ENCODE measurements at places on chromosomes 2 and 18.

GRCh38 chr2:217705461-217705860, 297.3 kb downstream of the TNS1 start:
- no peak for DNase-seq

DNA sequence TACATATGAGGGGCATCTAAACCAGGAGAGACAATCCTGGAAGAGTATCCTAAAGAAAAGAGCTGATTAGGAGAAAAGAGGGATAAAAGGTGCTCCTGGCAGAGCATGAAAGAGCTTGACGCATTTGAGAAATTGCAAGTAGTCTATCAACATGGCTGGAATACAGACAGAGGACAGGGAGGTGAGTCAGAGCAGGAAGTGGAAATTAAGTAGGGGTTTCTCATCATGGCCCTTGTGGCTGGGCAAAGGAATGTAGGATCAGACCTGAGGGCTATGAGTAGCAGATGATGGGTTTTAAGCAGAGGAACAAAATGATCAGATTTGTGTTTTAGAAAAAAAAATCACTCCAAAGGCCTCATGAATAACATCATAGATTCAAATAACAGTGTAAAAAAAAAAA, 49.2 kb upstream of the UGP2 start:
- DNase-seq, result no peak

DNA sequence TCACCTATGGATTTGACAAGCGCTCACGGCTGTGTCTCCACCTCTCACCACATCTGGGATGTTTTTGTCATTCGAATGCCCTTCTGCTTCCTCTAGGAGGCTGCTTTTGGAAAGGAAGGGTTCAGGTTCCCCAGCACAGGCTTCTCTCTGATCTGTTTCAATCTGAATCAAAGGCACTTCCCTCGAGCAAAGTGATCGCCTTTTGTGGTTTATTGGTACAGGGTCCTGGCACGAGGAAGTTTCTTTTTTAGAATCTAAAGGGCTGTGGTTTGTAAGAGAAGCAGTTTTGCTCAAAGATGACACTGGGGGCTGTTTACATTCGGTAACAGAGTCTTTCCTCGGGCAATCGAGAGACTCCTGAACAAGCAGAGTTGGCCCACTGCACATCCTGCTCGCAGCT, 145.0 kb downstream of the DAW1 start:
- DNase-seq, result no peak

GRCh38 chr2:30224151-30224550, 7.2 kb upstream of the LBH start:
- no peak for DNase-seq

GRCh38 chr18:38023871-38024270, 458.3 kb upstream of the CELF4 start:
- no peak for DNase-seq

GRCh38 chr2:124325667-124326440, 300.8 kb downstream of the CNTNAP5 start:
- no peak for DNase-seq

DNA sequence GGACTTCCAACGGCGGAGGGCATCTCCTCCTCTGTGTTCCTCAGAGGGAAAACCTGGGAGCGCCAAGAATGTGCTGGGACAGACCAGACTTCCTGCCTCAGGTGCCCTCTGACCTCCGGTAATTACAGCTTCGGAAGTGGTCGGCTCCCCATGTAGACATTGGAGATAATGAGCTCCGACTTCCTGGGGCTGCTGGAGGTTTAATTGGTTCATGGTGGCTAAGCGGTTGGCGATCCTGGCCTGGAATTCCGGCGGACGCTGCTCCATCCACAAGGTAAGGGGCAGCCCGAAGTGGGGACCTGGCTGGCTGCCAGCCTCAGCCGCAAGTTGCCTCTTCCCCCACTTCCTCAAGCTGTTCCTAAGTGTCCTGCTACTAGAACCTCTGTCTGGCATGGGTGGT, 83.2 kb upstream of the EPC2 start:
- no peak for DNase-seq

DNA sequence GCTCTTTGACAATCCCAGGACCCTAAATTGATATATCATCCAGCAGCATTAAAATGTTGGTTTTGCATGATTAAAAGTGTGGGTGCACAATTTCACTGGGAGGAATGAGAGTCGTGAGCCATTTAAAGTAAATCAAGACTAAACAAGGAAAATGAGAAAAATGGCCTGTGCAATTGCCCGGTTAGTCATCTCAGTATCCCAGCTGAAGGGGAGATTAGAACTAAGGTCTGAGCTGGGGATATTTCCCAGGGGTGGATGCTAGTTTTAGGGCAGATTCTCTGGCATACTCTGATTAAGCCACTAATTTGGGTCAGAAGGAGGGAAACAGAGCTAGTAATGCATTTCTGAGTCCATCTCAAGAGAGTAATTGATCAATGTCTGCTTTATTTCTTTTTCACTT, 177.2 kb downstream of the EN1 start:
- DNase-seq, result no peak

DNA sequence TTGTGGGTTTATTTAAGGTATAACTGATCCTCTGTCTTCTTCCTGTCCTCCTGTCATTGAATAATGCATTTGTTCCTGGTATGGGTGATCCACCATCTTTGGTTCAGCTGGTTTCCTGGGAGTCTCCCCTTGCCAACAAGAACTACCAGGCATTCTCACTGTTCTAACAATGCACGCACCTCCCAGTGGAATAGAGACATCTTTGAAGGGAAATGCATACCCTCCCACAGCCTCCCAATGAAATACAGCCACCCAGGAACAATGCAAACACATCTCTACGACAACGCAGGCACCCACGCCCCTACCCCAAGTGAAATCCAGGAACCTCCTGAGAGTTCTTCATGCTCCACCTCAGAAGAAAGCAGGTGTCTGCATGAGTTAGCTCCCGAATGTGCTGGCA, 318.0 kb downstream of the SOX11 start:
- DNase-seq, result no peak

DNA sequence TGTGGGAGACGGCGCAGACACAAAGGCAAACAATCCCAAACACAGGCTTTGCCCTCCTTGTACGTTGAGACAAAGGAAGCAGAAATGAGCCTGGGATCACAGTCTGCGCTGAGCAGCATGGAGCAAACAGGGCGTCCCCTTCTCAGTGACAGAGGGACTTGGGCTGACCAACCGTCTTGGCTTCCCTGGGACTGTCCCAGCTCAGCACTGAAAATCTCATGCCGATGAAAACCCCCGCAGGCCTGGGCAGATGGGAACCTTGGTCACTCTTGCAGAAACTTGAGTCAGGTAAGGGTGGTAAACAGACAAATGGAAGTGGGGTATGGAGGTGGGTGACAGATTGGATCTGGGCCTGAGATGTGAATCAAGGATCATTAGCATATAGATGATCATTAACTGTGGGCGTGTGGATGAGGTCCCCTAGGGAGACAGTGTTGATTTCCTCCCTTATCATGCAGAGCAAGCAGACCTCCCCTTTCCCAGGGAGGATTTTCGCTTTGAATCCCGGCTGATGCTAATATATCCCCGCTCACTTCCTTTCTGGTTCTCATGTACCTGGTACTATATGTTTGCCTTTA, 19.1 kb upstream of the SH3BP4 start:
- DNase-seq, result no peak

- DNase-seq, result no peak
Measured at GRCh38 chr2:85961053-85961452, 72.3 kb upstream of the ST3GAL5 start.

DNA sequence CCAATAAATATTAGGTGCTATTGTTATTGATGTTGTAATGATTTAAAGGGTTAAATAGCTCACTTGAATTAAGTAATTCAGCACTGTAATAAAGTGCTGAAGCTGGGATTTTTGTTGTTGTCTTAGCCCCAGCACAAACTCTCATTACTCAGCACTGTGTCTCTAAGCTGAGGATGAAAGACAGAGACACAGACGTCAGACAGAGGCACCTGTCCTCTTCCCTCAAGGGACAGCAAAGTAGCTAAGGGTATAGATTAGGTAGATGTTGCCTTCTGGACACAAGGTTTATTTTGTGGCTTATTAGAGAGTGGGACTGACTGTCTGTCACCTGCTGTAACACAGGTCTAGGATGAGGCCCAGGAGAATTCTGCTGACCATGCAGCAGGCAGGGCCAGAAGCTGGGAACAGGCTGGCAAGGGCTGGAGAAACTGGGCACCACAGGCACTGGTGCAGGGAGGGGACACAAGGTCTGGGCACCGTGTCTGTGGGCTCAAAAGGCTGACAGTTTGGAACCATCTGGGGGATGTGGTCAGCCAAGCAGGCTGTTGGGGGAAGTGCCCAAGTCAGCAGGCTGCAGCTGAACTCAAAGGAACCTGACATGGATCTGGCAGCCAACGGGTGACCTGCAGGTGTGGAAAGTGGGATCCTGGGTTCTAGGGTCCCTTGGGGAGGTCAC, 20.0 kb upstream of the PTPN4 start:
- DNase-seq, result no peak

GRCh38 chr2:100756704-100757103, 63.2 kb upstream of the NPAS2 start:
- DNase-seq, result no peak

- no peak for DNase-seq
Measured at GRCh38 chr2:184598002-184598315, 370 bp upstream of the ZNF804A start.

GRCh38 chr2:151306621-151307020, 17.2 kb upstream of the NMI start:
- DNase-seq, result no peak

GRCh38 chr2:137444970-137445369, 519.3 kb upstream of the HNMT start:
- no peak for DNase-seq

GRCh38 chr2:60552851-60553494, 481 bp downstream of the BCL11A start:
- no peak for DNase-seq

DNA sequence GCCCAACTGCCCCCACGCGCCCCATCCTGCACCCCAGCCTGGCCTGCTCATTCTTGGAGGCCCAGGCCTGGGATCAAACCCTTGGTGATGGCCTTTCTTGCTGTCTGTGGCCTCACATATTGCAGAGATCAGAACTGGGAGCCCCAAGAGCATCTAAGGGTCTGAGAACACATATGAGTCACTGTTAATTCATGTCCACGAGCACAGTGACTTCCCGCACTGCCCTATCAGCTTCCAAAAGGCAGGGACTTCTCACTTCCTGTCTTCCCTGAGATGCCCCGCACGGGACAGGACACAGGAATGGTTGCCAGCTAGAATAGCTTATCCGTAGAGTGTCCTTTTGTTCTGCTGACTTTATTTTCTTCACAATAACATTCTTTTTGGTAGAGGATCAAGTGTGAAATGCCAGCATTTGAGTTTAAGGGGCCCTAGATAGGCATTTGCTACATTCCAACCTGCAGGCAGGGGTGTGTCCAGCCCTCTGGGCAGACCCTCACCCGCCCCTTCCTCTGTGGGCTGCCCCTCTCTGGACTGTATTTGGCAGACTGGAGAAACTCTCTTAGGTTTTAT, 21.1 kb upstream of the CELF4 start:
- DNase-seq, result no peak

DNA sequence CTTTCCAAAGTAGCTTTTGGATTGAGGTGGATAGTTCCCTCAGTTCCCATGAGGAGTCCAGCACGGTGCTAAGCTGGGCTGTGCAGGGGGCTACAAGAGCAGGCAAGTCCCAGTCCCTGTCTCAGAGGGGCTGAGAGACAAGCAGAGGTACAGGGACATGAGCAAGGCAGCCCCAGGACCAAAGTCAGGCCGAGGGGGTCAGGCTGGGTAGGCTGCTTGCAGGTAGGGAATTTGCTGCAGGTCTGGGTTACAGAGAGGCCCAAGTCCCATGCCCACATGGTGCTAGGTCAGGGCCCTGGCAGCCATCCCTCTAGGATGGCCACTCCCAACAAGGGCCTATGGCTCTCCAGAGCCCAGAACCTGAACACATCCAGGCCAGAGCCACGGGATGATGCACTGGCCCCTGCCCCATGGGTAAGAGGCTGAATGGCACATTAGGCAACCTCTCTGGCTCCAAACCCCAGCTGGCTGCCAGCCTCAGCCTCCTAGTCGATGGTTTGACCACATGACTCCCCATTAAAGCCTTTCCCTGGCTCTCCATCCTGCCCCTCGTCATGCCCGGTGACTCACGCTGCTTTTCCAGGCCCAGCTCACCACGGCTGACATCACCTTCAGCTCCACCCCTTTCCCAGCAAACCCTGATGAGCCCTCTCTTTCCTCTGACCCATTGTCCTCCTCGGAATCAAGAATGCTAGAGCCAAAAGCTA, 83.7 kb downstream of the SDC1 start:
- no peak for DNase-seq

DNA sequence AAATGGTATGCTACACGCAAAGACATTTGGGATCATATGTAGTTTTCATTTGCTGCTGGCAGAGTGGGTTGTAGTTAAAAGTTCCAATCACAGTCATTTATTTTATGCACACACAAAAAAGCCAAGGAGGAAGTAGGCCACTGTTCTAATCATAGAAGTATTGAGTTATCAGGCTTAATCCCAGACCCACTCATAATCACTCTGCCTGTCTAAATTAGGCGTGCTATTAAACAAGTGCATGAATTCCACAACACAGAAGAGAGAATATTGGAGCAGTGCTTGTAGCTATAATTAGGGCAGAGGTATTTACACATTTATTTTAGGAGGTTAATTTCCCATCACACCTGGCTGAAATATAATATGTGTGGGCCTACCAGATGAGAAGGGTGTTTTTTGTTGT, 65.7 kb upstream of the FIGN start:
- no peak for DNase-seq

DNA sequence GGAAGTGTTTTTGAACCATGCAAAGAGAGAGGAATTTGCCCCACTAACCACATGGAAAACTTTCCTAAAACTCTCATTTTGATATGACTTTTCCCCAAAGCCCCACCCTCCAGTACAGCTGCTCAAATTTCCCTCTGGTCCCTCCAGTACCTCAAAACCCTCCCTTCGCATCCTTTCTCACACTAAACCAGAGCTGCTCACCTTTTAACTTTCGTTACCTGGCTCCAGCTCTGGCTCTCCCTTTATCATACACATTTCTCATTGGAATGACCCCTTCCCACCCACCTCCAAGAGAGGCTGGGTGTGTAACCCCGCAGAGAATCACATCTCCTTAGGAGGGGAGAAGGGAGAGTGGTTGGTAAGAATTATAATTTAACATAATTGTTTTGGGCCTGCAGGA, 86.8 kb upstream of the NDUFV2 start:
- DNase-seq, result no peak

- no peak for DNase-seq
Measured at GRCh38 chr2:173238831-173239230, 115.8 kb upstream of the CDCA7 start.

DNA sequence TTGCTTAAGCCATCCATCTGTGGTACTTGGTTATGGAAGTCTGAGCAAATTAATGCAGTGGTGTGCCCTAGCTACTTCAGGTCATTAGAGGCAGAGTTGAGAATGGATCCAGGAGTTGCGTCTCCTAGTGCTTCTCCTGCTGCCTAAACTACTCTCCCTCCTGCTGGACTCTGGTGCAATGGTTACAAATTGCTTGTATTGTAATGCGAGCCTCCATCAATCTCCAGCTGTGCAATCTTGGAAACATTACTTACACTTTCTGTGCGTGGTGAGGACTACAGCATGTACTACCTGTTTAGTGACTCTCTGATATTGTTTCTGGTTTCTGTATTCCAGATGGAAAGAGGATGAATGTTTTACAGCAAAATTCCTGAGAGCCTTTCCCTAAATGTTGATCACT, 119.0 kb upstream of the CYRIA start:
- no peak for DNase-seq
